ENCODE measurements at places on chromosomes 16 and 17. TPM values are rescaled to one million over a fixed set of nuclear protein-coding genes. Genes with fewer than 3 reads are reported as not detected.

The TMC8 gene
- 7.8 TPM for total RNA-seq

The NHLRC4 gene
- 0.22 TPM for total RNA-seq

The CIITA gene
- total RNA-seq: 0.25 TPM

The GLTPD2 gene
- not detected for total RNA-seq

The DPEP3 gene
- not detected for total RNA-seq

The INCA1 gene
- total RNA-seq: 0.74 TPM

The MCRIP1 gene
- total RNA-seq: 59.2 TPM

The RUNDC3A gene
- 0.61 TPM for total RNA-seq

- DNase-seq: no peak
Observed at GRCh38 chr17:74478420-74479100, 12.1 kb downstream of the CD300A start.

- peak; percentile 21 for DNase-seq
Observed at GRCh38 chr17:77892469-77893143, 65.9 kb upstream of the TNRC6C start.

- DNase-seq: peak; percentile 12
Observed at GRCh38 chr16:914440-914839, 56.3 kb downstream of the LMF1 start.

- DNase-seq: no peak
Observed at GRCh38 chr17:58314706-58315015, 13.9 kb downstream of the TSPOAP1 start.

DNA sequence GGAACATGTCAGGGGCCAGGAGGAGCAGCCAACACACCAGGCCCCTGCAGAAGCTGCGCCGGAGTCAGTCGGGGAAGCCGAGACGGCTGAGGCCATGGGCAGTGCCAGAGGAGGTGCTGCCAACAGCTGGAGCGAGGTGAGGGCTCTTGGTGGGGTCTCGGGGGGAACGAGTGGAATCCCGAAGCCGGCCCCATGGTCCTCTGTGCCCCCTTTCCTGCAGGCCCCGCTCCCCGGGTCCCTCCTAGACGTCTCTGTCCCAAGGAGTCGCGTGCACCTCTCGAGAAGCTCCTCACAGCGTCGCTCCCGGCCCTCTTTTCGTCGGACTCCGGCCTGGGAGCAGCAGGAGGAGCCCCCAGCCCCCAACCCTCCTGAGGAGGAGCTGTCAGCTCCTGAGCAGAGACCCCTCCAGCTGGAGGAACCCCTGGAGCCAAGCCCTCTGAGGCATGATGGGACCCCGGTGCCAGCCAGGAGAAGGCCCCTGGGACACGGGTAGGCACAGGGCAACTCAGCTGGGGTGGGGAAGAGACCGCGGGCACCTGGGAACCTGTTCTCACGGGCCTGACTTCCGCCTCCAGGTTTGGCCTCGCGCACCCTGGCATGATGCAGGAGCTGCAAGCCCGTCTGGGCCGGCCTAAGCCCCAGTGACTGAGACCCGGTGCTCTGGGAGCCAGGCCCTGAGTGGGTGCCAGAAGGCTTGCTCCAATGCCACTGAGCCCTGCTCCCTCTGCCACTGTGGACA, 3.6 kb downstream of the APOBR start:
- DNase-seq: no peak

GRCh38 chr17:79803421-79803996, 6.6 kb upstream of the CBX8 start:
- no peak for DNase-seq

- DNase-seq: no peak
Observed at GRCh38 chr17:66602659-66603384, 232.1 kb upstream of the CACNG5 start.

DNA sequence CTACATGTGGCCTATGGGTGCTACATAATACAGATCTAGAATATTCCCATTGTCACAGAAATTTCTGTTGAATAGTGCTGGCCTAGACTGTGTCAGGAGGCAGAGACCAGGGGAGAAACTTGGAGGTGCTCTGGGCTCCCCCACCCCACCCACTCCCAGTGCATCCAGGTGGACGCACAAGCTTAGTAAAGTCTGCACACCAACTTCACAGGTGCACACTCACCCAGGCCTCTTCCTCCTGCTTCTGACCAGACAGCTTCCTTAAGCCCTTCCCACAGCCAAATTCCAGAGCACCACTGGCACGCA, 7.6 kb upstream of the CNP start:
- no peak for DNase-seq

Measured in HCT116 (cell line).